Activated CD4-positive, alpha-beta T cell treated with anti-CD3 and anti-CD28 coated beads for 48 hours (primary cell): ENCODE measurements at places on chromosomes 1 and 21.

GRCh38 chr1:163275222-163275621 is 46.5 kb upstream of the NUF2 start:
- DNase-seq: no peak

DNA sequence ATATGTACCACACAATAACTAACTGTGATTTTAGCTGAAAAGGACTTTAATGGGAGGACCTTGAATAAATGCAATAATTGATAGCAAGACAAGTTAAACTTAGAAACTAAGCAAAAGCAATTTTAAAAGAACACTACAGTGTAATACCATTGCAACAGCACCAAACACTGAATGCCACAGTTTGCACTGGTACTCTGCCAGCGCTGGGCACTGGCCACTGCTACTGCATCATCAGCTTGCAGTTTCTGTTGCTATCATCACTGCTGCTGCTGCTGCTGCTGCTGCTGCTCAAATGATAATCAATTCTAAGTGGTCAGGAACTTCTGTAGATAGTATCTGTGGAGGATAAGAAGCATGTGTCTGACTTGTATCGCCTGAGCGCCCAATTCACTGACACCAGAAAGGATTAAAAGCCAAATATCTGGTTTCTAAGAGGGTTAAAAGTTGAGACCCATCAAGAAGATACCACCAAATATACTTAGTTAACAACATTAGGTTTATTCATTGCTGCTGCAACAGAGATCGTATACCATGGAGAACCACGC is 306.9 kb downstream of the LRRC40 start:
- no peak for DNase-seq

DNA sequence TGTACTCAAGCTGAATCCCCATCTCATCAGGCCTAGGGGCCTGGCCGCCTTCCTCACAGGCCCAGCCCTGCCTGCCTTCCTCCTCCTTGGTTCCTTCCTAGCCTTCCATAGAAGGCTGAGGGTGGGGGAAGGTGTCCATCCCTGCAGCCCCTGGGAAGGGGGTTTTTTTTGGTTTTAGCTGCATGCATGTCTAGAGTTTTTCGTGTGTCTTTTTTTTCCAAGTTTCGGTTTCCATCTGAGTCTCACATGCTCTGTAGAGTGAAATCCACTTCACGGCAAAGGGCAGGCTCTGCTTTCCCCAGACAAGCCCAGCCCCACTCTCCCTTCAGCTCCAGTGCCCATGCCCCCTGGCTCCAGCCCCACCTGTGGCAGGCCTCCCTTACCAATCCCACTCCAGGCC is 32.1 kb downstream of the GRHL3 start:
- peak; percentile 32 for DNase-seq

DNA sequence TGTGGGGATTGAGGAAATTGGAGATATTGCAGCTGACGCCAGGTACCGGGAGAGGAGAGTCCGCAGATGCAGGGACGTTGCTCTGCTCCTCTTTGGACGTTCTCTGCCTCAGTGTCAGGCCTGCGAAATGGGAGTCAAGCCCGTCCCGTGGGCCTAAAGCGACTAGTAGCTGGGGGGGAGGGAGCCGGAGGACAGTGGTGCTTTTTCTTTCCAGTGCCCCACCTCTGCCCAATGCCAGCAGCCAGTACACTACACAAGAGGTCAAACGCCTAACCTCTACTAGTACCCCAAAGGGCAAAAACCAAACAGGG is 413.6 kb upstream of the ESRRG start:
- DNase-seq: no peak

DNA sequence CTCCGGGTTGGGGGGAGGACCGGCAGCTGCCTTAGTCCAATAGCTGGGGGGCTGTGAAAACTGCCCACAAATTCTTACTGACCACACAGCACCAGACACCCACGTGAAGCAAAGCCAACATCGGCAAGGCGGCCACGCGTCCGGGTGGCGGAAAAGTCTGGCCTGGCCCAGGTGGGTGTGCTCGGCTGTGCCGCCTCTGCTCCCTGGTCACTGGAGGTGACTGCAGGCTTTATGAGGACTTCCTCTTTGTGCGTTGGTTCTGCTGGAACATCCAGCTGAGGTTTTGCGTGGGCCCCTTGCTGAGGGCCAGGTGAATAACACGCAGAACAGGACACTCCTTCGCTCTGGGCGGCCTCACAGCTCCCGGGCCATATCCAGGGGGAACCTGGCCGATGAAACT is 35.4 kb downstream of the FAAP20 start:
- DNase-seq: no peak

DNA sequence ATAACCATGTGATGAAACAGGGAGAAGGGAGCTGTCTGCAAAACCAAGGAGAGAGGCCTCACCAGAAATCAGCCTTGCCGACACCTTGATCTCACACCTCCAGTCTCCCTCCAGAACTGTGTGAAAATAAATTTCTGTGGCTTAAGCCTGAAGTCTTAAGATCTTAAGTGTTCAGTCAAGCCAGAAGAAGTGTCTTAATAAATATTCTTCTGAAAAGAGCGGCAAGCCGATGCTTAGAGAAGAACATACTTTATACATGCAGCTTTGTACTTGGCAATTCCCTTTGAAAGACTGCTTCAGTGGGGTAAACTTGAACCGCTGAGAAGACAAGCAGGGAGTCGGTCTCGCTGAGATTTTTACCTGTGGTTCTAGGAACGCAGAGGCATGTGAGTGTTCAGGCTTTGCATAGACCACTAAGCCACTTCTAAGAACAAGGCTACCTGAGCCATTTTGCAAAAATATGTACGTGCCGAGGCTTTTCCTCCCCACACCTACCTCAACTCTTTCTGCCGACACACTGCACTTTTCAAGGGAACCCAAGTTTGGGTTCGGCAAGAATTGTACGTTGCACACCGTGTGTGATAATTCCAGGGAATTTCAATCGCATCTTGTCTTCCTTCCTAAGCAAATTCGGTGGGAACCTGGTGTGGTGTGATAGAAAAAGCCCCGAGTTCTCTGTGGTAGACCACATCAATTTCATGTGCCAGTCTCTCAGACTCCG is 3.4 kb downstream of the RUNX1 start:
- DNase-seq: no peak

DNA sequence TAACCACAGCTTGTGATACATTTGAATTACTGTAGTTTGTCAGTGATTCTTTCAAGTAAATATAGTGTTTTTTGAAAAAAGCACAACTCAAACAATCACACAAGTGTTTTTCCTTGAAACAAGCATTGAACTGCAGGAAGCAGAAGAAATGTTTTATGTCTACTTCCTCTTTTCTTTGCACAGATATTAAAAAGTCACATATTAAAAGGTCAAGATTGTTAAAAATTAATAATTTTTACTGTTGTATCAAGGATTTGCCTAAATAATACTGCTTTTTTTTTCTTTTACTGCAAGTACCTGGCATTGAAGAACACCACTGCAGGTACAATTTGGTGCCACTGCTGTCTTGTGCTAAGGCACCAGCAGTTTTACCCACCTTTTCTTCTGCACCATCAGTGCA is 214.2 kb upstream of the C1orf105 start:
- no peak for DNase-seq

DNA sequence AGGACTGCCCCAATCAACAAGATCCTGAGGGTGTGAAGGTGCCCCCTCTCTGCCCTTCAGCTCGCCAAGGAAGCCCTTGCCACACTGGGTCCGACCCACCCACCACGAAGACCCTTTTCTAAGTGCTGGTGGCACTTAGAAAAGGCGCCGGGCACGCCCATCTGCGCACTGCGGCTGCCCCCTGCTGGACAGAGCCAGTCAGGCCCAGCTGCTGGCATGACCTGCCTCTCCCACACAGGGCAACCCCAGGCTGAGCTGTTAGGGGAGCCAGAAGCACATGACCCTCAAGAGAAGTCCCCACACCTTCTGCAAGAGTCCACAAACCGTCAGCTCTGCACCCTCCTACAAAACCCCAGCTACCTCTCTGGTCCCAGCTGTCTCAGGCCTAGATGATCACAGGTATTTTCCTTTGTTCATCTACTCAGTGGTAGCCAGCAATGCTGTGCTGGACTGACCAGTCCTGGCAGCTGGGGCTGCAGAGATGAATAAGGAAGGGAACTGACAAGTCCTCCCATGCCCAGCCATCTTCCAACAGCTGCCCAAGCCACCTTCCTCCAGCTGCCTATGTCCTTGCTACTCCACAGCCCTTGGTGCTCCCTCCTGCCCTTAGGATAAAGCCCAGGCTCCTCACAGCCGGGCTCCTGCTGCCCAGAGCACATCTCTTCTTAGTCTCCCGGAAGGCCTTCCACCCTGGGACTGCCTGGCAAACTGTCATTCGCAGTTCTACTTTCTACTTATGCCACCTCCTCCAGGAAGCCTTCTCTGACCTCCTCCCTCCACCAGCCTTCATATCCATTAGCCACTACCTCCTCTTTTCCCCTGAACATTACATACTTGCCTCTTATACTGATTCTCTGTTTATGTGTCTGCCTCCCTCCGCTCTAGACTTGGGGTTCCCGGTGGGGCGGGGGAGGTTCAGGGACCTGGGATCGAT is 39.8 kb upstream of the ZC3H12A start:
- DNase-seq: peak; percentile 85
